IgD-negative memory B cell (primary cell): ENCODE measurements at places on chromosomes 13 and 19. TPM values are rescaled to one million over a fixed set of nuclear protein-coding genes. Genes with fewer than 3 reads are reported as not detected.

Gene ZNF865
- 0.36 TPM for polyA plus RNA-seq

Gene ERICH6B
- polyA plus RNA-seq = 0.45 TPM

Gene PTH2
- not detected for polyA plus RNA-seq

Gene DENND1C
- 80.7 TPM for polyA plus RNA-seq

Gene MBD3L2
- not detected for polyA plus RNA-seq

Gene SLC25A42
- polyA plus RNA-seq = 35.9 TPM

Gene THSD8
- polyA plus RNA-seq = 6.4 TPM

Gene POSTN
- not detected for polyA plus RNA-seq

Gene ZNF221
- 0.98 TPM for polyA plus RNA-seq

Gene MATK
- polyA plus RNA-seq = 5.9 TPM

Gene CEBPA
- polyA plus RNA-seq = 0.15 TPM

Gene B3GNT8
- 0.59 TPM for polyA plus RNA-seq

Gene TEX29
- polyA plus RNA-seq = not detected

Gene ONECUT3
- not detected for polyA plus RNA-seq
